Subcutaneous preadipocyte (primary cell): ENCODE measurements at places on chromosomes 2 and 18. TPM values are rescaled to one million over a fixed set of nuclear protein-coding genes. Genes with fewer than 3 reads are reported as not detected.

The DPYSL5 gene
- not detected in 2 replicates for total RNA-seq

The GALNT3 gene
- total RNA-seq: under 0.01 and 0.20 TPM in 2 replicates

The BOK gene
- 11.4 and 13.7 TPM in 2 replicates for total RNA-seq

The CREG2 gene
- under 0.01 and 0.78 TPM in 2 replicates for total RNA-seq

The C2orf80 gene
- not detected in 2 replicates for total RNA-seq
